ENCODE measurements at places on chromosomes 7 and 10.

DNA sequence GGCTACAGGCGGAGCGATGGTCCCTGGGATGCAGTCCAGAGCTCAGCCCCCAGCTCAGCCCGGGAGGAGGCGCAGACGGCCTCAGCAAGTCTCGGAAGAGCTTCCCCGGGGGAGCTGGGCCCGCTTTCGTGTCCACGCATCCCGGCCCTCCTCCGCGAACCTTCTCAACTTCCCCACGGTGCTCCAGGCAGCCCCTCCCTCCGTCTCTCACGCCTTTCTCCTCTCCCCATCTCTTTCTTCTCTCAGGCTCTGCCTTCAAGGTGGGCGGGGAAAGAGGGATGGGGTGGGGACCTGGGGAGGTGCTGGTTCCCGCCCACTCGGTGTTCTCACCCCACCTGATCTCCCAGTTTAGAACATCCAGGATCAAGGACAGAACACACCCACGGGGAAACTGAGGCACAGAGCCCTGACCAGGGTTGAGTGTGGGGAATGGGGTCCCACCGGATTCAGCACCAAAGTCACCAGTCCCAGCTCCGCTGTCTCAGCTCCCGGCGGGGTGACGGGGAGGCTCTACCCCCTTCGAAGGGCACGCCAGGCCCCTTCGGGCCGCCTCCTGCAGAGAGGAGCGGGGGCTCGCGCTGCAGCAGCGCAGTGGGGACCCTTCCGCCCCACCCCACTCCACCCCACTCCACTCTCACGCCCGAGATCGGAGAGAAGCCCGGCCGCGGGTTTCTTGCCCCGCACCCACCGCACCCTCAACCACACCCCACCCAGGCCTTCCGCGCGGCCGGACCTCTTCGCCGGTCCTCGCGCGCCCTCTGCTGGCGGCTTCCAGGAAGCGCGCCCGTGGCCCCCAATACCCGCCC is 18.2 kb downstream of the POLL start:
- peak; percentile 54 for DNase-seq

- peak; percentile 24 for DNase-seq
Measured at GRCh38 chr10:125160856-125161706, 718 bp upstream of the CTBP2 start.

- DNase-seq: peak; percentile 64
Measured at GRCh38 chr7:70595755-70596597, 536.0 kb upstream of the GALNT17 start.

DNA sequence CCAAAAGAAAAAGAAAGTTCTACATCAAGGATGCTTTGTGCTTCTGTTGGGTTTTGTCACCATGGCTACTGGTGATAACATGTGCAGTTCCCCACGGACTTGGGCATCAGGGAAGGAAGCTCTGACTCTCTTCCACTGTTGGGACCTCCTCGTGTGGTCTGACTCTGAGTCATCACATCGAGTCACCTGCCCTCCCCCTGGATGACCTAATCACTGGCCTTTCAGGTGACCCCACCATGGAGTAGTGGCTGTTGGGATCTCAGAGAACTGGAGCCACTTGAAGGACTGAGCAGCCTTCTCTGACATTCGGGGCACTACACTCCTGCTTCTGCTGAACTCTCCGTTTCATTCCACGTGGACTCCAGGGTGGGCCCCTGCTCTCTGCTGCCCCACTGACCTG is 60.8 kb upstream of the DOCK1 start:
- DNase-seq: no peak

DNA sequence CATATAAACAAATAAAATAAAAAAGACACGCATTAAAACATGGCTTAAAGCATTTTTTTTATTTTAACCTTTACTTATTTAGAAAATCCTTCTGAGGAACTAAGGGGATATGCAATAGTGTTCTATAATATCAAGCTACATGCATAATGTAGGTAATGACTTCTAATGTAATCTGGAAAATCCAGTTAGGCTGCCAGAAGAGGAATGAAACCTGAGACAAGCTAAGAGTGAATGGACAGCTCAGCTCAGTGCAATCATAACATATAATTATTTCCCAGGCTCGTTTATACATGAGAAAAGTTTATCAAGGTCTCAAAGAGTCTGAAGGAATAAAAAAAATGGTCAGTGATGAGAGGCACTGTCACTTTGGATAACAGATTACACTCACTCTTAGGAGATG is 649.0 kb upstream of the PCDH15 start:
- peak; percentile 46 for DNase-seq

- no peak for DNase-seq
Measured at GRCh38 chr10:11170993-11171851, 153.6 kb downstream of the CELF2 start.

DNA sequence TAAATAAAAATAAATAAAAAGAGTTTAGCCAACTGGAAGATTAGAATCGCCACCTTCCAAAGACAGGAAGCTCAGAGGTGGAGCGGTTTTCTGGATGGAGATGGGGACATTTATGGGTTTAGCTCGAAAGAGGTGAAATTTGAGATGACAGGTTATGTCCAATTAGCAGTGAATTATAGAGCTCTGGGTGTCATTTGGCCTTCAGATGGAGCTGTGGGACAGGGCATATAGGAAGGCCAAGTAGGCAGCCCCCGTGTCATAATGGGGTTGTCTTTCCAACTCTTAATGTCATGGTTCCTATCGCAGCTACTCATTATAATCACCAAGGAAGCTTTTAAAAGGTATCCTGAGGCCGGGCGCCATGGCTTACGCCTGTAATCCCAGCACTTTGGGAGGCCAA is 21.0 kb upstream of the EEPD1 start:
- DNase-seq: no peak

DNA sequence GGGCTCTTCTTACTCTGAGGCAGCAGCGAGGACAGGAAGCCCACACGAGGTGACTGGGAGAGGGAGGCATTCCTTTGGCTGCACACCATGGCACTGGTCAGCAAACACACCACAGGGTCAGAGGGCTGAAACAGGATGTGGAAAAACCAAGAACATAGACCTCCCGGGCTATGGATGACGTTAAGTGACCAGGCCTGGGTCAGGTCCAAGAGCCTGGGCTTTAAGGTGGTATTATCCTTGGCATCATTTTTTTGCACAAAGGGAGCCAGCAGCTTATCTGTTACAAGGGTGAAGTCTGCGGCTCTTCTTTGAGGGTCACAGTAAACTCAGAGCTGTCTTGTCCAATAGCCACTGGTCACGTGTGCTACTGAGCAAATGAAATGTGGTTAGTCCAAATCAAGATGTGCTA is 7.0 kb downstream of the WDR91 start:
- DNase-seq: no peak

DNA sequence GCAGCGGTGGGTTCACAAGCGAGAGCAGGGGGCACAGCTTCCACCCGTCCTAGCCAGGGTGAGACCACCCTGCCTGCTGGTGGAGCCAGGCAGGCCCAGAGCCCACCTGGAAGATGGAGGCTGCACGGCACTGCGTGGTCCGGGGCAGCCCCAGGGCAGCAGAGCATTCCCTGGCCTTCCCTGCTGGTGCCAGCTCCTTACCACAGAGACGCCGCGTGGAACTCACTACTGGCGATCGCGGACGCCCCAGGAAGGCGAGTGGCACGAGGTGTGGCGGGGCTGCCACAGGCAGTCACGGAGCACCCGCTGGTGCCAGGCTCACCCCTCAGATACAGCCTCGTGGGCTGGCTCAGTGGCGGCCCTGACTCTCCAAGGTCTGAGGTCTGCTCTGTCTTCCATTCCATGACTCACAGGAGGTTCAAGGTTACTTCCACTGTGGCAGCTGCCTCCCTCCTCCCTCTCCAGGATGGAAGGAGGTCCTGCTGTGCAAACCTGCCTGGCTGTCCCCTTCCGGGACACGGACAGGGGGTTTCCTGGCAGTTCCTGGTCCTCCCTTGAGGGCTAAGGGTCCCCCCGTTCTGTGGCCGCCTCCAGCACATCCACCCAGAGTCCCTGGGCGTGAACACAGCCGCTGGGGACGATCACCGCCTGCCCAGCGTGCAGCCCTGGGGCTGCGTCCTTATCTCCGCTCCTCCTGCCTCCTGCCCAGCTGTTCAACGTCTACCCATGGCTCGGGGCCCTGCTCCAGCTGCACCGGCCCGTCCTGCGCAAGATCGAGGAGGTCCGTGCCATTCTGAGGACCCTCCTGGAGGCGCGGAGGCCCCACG is 3.1 kb downstream of the CYP2W1 start:
- no peak for DNase-seq

DNA sequence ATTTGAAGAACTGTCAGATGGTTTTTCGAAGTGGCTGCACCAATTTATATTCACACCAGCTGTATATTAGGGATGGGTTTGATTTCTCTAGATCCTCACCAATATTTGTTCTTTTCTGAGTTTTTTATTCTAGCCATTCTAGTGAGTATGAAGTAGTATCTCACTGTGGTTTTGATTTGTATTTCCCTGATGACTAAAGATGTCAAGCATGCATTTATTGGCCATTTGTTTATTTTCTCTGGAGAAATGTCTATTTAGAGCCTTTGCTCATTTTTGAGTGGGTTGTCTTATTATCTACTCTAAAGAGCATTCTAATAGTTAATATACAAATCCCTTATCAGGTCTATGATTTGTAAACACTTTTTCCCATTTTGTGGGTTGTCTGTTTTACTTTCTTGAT is 123.9 kb downstream of the PCLO start:
- DNase-seq: no peak
